ENCODE measurements at places on chromosomes 16 and 17.

- no peak for DNase-seq
Measured at GRCh38 chr16:13708347-13709120, 211.4 kb upstream of the ERCC4 start.

DNA sequence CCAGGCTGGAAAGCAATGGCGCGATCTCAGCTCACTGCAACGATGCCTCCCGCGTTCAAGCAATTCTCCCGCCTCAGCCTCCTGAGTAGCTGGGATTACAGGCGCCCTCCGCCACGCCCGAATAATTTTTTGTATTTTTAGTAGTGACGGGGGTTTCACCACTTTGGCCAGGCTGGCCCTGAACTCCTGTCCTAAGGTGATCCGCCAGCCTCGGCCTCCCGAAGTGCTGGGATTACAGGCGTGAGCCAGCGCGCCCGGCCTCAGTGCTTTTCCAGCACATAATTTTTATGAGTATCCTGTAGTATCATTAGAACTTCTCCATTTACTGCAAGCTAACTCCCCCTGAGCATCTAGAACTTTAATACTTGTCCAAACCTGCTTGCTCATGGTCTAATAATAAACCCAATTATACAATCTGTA, 1.8 kb downstream of the UBE2G1 start:
- no peak for DNase-seq

DNA sequence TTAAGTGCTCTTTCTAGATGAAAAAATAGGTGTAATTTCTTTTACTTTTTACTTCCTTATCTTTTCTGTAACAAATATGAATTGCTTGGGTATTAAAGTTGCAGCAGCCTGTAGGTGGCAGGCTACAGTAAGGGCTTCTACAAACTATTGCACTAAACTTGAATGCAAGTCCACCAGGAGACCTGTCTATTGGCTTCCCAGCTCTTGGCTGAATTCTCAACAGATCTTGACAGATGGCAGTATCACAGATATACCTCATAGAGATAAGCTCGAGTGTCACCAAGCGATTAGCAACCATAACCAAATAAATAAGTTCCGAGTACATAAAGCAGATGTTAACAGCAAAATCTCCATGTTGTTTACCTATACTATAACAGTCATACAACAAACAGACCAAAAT, 5.9 kb downstream of the BBS2 start:
- no peak for DNase-seq

DNA sequence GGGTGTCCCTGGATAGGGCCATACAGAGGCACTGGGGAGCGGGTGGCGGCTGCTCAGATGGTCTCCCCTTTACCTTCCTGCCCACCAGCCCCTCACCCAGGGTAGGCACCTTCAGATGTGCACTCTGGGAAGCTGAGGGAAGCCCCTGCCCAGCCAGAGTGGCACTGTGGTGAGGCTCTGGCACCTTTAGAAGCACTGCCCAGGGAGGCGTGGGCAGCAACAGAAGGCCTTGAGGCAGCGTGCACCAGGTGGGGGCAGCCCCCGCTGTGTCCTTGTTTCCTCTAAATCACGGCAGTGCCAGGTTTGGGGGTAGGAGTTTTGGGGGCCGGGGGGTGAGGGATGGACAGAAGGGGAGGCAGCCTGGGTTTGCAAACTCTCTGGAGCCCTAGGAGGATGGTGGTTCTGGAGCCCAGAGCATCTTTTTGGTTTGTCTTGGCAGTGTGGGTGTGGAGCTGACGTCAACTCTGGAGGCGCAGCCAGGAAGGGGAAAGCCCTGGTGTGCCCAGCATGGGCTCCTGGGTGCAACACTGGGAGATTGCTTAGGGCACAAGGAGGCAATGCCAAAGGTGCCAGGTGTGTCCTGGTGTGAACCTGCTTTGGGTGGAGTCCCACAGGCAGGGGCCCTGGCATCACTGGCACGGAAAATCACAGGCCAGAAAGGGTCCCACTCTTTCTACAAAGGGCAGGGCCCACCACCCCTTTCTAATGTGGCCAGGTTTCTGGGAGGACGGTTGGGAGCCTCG, 23.1 kb upstream of the CDC42EP4 start:
- DNase-seq, result no peak

DNA sequence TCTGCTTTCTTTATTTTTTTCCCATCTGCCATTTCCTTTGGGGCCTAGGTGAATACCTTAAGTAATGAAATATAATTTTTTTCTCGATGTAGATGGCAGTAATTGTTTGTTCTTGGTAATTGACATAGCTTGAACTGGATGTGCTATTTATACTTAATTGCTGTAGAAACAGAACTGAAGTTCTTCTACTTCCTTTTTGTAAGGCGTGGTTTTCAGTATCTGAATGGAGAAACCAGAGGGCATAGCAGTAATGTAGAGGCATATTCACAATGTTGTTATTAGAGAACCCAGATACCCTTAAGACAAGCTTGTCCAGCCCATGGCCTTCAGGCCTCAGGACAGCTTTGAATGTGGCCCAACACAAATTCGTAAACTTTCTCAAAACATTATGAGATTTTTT, 16.4 kb downstream of the ATP6V0A1 start:
- no peak for DNase-seq

DNA sequence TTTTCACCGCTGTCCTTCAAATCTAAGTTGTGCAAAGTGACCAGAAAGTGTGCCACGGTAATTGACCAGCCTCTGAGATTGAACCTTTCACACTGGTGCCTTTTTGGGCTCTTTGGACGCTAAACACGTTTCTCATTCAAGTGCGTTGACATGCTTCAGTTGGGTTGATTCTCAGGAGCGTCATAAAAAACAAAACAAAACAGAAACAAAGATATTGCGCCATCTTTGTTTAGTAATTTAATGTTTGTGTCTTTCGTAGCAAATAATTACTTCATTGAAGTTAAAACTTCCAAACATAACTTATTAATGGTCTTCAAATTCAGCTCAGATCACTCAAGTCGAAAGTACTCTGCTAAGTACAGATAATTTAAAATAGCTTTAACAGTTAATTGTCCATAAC, 80.2 kb downstream of the OR1D5 start:
- no peak for DNase-seq

- no peak for DNase-seq
Measured at GRCh38 chr17:49995055-49995738, at the start of gene DLX3. Gene DLX3 (minus strand): TSS chr17:49995224. CDS start chr17:49994998, 226 bp downstream.

GRCh38 chr16:60279061-60279665, 1545.0 kb upstream of the GOT2 start:
- no peak for DNase-seq

- DNase-seq, result no peak
Measured at GRCh38 chr16:49150341-49150740, 131.3 kb downstream of the CBLN1 start.

GRCh38 chr17:60155815-60156214, 6.0 kb downstream of the CA4 start:
- DNase-seq, result no peak

DNA sequence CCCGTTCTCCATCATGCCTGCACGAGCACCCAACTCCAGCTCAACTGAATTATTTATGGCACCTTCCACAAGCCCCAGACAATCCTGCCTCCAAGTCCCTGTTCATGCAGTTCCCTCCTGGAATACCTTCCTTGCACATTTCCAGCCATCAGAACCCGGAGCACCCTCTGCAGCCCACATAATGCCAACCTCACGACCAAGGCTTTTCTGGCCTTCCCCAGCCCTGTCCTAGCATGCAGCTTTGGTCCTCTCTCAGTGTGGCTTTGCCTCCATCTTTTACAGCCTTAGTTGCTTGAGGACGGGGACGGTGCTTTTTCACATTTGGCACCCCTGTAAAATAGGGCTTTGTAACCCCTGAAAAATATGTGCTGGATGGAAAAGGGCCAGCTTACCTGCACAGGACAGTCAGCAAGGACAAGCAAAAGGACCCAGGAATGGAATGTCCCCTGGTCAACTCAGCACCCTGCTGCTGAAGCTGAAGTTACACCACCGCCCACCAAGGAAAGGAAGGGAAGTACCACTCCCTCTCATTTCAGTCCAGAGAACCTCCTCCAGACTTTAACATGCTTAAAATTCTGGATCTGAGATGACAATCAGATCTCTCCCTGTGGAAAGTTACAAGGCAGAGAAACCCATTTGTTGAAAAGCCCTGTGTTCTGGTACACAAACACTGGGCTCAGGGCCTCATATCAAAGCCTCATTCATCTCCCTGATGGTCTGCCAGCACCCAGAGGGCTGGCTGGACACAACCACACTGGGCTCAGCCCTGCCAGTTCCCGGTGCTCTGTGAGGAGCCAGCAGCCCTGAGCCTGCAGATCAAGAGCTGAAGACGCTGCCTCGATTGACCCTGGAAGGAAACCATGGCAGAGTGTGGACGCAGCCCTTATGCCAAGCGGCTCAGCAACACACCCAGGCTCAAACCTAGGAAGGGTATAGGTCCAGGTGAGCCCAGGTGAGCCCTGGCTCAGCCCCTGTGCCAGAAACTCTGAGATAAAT, 2.9 kb downstream of the SLC39A11 start:
- no peak for DNase-seq

DNA sequence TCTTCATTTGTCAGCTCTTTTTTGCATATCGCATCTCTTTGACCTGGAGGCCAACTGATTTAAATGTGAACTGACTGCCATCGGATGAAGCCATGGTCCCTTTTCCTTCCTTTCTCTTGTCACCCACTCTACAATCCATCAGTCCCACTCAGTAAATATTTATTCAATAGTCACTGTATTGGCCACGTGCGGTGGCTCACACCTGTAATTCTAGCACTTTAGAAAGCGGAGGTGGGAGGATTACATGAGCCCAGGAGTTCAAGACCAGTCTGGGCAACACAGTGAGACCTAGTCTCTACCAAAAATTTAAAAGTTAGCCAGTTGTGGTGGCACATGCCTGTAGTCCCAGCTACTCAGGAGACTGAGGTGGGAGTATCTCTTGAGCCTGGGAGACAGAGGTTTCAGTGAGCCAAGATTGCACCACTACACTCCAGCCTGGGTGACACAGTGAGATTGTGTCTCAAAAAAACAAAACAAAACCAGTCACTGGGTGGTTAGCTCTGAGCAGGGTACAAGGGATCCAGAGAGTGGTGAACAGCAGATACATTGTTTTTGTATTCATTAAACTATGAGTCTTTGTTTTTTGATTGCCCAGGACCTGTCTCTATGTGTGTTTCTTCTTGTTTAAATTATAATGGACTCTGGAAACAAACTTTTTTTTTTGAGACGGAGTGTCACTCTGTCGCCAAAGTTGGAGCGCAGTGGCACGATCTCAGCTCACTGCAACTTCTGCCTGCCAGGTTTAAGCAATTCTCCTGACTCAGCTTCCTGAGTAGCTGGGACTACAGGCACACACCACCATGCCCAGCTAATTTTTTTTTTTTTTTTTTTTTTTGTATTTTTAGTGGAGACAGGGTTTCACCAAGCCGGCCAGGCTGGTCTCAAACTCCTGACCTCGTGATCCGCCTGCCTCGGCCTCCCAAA, 6.9 kb downstream of the PHAF1 start:
- no peak for DNase-seq

DNA sequence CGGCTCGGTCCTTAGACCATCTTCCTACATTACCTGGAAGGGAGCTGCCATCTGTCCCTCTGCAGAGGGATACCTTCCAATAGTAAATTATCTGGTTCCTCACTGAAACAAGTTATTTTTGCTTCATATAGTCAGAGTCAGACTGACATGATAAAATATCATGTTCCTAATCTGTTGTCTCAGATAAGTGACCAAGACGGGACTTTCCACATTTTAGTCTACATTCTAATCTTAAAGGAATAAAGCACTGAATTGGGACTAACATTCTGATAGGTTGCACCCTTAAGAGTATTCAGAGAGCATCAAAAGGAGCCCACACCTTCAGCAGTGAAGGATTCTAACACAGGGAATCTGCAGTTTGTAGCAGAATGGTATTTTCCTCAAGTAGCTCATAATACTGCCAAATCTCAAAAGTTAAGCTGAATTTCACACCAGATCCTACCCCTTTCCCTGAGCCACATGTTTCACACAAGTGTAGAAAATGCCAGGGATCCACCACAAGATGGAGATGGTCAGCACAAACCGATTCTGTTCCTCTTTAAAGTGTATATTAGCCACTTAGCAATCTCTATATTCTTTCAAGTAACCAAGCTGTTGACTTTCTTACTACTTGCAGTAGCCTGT, 13.4 kb downstream of the GINS2 start:
- no peak for DNase-seq

- DNase-seq, result no peak
Measured at GRCh38 chr17:20125724-20126123, 116.6 kb downstream of the SPECC1 start.

- no peak for DNase-seq
Measured at GRCh38 chr17:53527473-53527872, 295.3 kb upstream of the KIF2B start.

- DNase-seq, result no peak
Measured at GRCh38 chr17:61579961-61580360, 11.1 kb downstream of the NACA2 start.

DNA sequence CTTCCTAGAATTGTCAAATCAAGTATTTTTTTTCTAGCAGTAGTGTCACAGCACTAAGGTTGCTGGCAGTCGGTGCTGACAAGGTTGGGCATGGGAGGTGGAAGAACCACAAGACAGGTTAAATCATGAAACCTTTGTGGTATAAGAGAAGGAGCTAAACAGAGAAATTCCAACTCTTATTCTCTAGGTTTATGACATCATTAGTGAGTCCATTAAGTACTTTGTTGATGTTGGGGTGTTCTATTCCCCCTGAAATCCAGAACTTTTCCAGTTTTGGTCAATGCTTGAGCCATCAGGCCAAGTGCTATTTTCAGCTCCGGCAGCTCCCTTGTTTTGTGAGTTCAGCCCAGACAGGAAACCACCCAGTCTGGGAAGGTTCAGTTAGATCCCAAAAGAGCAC, 206.0 kb upstream of the SOX9 start:
- DNase-seq, result no peak
